Progenitor cell of endocrine pancreas (in vitro differentiated cells): ENCODE measurements at places on chromosomes 2 and 18.

- no peak for DNase-seq
Measured at GRCh38 chr2:240397542-240397916, 37.9 kb upstream of the GPC1 start.

- no peak for DNase-seq
Measured at GRCh38 chr2:194723446-194723845, 933.6 kb upstream of the SLC39A10 start.

- no peak for DNase-seq
Measured at GRCh38 chr18:35387152-35387571, 10.0 kb upstream of the ZNF396 start.

- DNase-seq, result no peak
Measured at GRCh38 chr2:69202327-69202726, 184.7 kb downstream of the GFPT1 start.

GRCh38 chr18:6219116-6219717 lies 195.5 kb downstream of the L3MBTL4 start:
- peak; percentile 46 for DNase-seq

- no peak for DNase-seq
Measured at GRCh38 chr2:155368934-155369333, 670.4 kb downstream of the KCNJ3 start.

GRCh38 chr2:236597629-236598028 lies 28.0 kb downstream of the ACKR3 start:
- no peak for DNase-seq

DNA sequence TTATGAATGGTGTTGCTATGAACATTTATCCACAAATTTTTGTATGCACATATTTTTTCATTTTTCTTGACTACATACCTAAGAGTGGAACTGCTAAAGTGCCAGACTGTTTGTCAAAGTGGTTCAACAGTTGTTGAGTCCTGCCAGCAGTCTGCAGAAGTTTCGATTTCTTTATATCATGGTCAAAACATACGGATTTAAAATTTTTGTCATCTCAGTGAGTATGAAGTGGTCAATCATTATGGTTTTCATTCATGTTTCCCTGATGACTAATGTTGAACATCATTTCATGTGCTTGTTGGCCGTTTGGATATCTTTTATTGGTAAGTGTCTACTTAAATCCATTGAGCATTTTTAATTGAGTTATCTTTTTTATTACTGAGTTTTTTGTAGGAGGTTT lies 39.2 kb downstream of the CCDC138 start:
- no peak for DNase-seq

DNA sequence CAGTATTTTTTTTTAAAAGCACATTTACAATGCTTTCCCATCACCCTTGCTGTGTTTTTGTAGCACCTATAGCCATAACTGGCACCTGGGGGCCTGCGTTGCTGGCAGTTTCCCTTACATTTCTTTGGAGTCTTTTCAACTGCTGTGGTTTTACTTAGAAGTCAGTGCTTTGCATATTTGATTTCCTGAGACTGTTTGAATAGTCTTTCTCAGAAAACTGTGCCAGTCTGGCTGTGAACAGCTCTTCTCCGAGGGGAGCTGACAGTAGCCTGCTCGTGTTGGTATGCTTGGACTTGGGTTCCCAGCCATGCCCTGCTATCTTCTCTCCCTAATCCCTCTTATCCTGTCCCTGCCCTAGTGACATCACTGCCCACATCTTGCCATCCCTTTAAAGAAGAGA lies 81.5 kb downstream of the DPP4 start:
- no peak for DNase-seq

DNA sequence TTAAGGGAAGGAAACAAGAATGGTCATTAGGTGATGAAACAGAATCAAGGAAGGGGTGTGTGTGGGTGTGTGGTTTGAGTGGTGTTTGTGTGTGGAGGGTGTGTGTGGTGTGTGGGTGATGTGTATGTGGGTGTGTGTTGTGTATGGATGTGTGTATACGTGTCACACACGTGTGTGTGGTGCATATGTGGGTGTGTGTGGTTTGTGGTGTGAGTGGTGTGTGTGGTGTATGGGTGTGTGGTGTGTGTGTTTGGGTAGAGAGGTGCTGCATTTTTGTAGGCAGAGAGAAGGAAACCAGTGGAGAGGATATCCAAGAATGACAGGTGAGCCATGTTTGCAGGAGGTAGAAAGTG lies 1.1 kb upstream of the CEP192 start:
- DNase-seq, result no peak

DNA sequence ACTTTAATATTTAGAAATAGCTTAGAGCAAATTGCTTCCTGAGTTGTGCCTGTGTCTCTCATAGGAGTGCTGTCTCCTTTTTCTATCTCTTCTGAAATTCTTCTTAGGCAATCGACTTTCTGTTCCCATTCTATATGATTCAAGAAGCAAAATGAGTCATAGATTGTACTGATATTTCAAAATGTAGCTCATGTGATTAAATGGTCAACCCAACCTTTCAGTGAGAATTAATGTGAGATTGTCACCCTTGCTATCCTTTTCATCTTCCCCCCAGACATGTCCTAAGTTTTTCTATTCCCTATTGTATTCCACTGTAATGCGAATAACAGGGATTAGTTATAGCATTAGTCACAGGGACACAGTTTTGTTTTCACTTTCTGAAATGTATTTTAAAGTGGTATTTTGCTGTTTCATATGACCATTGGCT lies 413.6 kb downstream of the THSD7B start:
- DNase-seq, result no peak

DNA sequence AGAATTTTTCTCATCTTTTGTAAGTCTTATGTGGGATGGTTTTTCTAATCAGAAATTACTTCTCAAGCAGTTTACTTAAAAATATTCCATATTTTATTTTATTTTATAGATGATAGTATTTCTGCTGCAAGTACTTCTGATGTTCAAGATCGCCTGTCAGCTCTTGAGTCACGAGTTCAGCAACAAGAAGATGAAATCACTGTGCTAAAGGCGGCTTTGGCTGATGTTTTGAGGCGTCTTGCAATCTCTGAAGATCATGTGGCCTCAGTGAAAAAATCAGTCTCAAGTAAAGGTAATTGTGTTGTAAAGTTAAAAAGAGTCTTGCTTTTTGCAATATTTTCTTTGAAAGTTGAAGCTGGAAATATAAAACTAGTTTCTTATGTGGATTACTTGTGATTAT lies 76.2 kb downstream of the EML4 start:
- no peak for DNase-seq

DNA sequence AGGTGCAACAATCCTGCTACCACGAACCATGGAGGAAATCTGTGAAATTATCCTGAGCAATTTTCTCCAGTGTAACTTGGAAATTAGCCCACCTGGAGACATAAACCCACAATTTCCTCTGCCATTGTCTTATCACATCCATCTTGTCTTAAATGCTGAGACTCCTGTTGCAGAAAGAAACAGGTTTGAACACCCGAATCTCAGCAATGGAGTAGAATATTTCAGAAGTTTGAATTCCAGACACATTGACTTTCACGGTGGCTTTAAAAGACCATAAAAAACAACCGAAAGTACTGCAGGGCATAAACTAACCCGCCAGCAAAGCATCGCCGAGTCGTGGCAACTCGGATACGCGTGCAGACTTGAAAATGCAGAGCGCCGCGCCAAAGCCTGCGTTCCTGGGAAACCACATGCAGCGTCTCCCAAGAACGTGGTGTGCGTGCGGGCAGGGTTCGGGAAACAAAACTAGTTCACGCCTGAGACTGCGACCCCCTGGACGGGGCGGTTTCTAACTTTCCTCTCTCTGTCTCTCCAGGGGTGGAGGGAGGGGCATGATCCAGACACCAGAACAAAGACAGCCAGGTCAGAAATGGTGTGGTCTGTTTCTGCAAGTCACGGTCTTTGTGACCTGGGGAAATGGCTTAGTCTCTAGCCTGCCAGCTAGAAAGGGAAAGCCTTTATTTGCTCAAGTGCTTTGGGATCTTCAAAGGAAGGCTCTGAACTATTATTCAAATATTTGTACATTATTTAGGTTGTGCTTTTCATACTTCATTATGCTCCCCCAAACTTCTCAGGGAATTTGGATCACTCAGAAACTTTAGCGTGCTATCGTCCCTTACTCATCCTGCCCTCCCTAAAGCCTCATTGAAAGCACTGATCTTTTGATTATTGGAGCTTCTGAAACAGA lies 26.9 kb upstream of the KCTD1 start:
- peak; percentile 15 for DNase-seq

DNA sequence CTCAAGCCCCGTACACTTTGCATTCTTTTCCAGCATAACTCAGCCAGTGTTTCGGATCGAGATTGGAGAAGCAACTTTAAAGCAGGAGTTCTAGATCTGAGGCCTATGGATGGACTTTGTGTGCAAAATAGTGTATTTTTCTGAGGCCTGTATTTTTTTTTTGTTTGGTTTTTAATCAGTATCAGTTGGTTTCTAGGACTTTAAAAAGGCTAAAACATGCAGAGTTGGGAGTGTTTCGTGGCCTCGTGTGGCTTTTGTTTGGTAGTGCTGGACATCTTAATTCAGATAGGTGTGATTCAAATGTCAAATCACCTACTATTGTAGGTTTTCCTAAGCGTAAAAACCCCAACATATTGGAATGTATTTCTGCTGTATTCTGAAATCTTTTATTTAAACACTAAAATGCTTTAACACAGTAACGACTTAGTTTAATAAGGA lies 282 bp upstream of the PUS10 start:
- no peak for DNase-seq

- peak; percentile 78 for DNase-seq
Measured at GRCh38 chr18:48161191-48161910, 230.9 kb upstream of the SMAD2 start.

DNA sequence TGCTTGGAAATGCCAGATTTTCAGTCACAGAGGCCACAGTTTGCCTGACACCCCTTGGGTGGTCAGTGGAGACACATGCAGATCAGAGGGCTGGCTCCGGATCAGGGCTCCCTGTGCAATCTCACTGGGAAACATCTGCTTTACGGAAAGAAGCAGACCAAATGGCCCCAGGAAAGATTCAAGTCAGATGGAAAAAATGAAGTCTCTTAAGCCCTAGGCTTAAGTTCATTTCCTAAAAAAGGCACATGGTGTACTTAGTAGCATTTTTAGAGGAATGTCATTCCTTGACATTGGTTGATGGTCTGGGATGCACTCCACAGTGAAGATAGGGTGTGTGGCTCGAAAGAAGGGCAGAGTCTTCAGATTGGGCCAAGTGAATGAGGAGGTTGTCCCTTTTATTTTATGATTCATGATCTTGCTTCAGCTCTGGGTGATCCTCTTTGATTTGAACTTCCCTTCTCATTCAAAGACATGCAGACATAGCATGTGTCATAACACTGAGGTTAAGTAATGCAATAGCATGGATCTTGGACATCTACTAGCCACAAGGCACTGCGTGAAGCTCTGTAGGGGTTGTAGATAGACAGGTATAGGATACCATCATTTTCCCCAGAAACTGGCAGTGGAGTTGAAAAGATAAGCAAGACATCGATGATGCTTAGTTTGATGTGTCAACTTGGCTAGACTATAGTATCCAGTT lies 56.5 kb downstream of the KCNE4 start:
- no peak for DNase-seq

GRCh38 chr2:36356298-36356989 lies 866 bp downstream of the CRIM1 start:
- DNase-seq, result peak; percentile 51

DNA sequence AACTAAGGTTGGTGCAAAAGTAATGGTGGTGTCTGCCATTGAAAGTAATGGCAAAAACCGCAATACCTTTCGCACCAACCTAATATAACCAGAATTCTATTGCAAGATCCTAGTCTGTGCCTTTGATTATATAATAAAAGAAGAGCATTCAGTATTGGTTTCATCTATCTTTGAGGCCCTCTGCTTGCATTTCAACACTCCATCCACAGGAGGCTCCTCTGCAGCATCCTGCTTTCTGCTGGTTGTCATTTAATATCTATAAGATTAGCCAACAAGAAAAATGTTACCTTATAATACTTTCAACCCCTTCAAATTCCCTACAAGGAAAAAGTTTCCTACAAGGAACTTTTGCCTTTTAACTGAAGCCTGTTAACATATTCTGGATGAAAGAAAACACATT lies 139.2 kb downstream of the CDCA7 start:
- DNase-seq, result no peak

DNA sequence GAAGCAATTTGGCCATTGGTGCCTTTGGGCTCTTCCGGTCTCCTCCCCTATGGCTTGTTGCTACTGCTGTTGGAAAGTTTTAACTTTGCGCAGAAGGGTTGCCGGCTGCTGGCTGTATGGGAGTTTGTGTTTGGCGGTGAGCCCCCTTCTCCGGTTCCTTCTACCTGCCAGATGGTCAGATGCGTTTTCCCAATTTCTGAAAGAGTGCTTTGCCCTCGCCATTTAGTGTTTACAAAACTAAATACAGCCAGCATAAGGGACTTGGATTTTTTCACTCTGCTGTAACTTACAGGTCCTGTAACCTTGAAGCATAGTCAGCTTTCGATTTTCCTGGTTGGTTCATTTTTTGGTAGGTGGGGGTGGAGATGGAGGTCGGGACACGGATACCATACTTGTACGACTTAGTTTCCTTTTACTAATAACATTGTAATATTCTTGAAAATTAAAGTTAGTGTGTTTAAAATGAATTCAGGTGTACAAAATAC lies 604 bp downstream of the COQ10B start:
- DNase-seq, result peak; percentile 24

DNA sequence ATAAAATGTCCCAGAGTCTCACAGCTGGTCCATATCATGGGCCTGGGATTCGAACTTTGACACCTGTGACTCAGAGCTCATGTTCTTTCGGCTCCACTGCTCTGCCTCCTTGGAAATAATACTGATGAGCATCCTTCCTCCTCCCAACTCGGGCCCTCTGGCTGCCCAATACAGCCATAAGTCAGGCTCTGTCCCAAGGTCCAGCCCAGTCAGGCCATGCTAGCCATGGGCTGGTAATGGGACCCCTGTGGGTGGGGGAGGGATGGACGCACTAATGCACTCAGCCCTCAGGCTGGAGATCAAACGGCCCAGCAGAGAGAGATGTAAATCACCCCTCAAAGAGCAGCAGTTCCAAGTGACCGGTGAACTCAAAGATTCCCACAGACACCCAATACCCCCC lies 61.1 kb downstream of the DDX1 start:
- DNase-seq, result no peak

- DNase-seq, result no peak
Measured at GRCh38 chr2:217884985-217885384, 117.8 kb downstream of the TNS1 start.

DNA sequence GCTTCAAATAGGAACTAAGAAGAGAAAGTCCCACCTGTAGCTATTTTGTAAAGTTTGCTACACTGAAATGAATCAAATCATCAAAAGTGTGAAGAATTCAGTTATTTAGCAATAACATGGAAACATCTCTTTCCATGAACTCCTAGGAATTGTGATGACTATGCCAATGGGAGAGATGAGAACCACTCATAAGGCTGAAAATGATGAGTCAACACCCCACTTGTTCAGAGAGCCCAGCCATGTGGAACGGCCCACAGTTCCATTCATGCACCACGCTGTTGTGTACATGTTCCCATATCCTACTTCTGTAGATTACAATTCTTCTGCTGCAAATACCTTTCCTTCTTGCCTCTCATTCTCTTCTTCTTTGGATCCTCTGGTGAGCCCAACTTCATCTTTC lies 645.5 kb upstream of the ID2 start:
- no peak for DNase-seq
